Activated naive CD4-positive, alpha-beta T cell (primary cell): ENCODE measurements at places on chromosomes 11 and 22.

GRCh38 chr11:628056-628455 is 1.1 kb upstream of the SCT start:
- no peak for DNase-seq

DNA sequence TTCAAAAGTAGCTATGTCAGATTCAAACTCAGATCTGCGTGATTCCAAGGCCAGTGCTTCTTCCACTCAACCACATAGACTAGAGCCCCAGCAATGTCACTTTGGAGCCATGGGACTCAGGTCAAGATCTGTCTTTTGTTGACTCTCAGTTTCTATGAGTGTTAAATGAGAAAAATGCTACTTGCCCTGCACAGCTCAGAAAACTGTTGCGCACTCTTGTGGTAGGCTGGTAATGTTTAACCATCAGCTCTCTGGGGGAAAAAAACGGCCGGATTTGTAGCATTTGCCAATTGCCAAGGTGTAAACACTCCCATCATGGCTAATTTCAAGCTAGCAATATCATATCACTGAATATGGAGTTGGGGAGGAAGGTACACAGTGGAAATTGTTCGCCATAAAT is 328.1 kb upstream of the SYN3 start:
- no peak for DNase-seq

DNA sequence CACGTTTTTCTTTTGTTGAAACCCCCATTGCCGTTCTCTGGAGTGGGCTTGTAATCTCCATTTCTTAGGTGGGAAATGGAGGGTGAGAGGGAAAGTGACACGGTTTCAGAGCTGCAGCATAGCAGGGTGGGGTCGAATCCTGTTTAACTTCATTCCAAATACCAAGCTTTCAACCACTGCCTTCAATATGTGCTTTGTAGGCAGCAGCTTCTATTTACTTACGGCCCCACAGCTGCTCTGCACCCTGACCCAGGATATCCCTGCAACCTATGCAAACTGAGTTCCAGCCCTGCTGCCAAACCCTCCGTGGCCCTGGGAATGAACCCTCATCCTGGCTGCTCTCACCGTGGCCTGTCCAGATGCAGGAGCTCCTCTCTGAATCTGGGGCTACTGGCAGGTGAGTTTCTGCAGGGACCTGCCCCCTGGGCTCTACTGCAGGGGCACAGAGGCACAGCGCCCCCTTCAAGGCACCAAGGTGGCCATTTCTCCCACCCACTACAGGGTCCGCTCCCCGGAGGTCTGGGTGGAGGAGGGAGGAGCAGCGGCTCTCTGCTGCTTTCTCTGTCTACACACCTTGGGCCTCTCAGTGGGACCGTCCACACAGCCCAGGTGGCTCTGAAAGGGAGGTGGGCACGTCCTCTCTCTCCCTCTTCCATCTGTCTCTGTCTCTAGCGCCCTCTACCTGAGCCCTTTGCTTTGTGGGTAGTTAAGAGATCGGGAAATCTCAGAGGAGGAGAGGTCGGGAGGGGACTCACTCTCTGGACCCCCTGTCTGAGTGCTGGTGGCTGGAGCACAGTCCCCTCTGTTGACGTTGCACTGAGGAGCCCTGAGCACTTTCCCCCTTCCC is 279.1 kb downstream of the BRD1 start:
- no peak for DNase-seq

DNA sequence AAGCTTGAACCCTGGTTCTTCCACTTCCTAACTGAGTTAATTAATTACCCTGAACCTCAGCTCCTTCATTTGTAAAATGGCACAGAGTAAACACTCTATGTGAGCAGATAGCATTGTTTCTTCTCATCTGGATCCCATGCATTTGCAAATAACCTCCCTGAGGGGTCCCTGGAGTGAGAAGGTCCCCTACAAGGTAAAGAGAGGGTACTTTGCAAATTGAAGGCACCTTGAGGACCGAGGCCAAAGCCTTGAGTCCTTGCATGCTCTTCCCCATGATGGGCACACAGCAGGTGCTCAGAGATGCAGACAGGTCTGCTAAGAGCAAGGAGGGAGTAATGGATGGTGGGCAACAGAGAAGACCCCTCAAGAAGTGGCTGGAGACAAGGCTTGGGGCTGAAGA is 33.2 kb downstream of the OTOG start:
- DNase-seq = no peak

- DNase-seq = no peak
Observed at GRCh38 chr11:8030526-8031247, 43.5 kb downstream of the EIF3F start.

- no peak for DNase-seq
Observed at GRCh38 chr11:71302911-71303310, 50.5 kb upstream of the SHANK2 start.

DNA sequence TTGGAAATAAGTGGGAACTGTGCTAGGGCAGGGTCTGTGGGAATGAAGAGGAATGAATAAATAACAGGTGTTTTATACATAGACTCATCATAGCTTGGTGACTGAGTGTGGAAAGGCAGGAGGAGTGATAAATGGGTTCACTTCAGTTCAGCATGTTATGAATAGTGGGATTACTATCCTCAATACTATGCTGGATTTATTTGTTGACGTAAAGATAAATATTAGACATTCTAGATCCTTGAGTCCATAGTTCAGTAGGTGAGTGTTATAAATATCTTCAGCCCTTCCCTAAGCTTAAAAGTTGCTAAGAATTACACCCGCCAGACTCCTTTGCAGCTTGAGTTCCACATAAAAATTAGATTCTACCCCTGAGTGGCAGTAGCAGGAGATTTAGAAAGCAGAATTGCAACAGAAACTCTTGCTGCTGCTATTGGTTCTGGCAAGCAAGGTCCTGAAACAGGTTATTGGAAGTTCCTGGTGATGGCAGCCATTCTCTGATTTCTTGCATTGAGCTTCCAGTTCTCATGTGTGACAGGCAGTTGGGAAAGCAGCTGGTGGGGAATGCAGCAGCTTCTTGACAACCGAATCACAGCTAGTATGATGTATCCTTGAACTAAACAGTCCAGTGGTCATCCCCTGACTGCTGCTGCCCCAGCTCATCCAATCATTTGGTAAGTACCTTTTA is 1558.9 kb downstream of the FAM181B start:
- no peak for DNase-seq
